ENCODE measurements at places on chromosomes 3 and 15.

DNA sequence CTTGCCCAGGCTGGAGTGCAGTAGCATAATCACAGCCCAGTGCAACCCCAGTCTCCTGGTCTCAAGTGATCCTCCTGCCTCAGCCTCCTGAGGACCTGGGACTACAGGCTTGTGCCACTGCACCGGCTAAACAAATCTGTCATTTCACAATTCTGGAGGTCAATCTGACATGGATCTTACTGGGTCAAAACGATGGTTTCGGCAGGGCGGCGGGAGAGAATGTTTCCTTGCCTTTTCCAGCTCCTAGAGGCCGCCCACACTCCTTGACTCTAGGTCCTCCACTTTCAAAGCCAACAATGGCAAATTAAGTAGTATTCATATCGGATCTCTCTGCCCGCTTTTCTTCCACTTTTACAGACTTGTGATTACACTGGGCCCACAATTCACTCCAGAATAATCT, 14.8 kb downstream of the ATP10A start:
- no peak for DNase-seq

GRCh38 chr3:71579935-71580406, 3.6 kb downstream of the FOXP1 start:
- DNase-seq: no peak

DNA sequence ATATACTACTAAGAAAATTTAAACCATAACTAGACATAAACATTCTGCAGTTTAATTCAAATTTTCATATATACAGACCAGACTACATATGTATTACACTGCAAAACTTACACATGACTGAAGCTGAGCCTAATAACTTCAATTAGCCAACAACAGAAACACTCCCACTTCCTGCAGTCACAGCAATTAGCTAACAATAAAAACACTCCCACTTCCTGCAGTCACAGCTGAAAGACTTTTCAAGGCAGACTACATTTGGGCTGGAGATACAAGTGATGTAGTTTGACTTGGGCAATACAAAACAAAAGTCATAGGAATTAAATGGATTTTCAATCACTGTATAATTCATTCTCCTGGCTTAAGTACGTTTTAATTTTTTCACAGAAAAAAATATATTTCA, 10.3 kb downstream of the TM2D3 start:
- peak; percentile 55 for DNase-seq

GRCh38 chr15:68271854-68272471, 5.6 kb upstream of the FEM1B start:
- no peak for DNase-seq

- DNase-seq: no peak
Observed at GRCh38 chr15:68637767-68638404, 59.1 kb downstream of the CORO2B start.

DNA sequence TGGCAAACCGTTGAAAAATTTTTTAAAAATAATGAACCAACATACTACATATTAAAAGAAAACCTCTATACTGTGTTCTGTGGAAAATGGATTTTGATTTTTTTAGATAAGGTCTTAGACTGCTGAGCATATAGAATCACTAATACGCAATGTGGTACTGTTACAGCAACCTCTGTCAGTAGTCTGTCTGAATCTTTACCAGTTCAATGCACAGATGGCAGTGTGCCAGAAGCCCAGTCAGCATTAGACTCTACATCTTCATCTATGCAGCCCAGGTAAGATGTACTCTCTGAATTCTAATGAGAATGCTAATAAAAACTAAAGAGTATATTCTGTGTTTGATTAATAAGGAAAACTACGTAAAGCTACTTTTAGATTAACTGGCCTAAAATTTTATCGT, 31.3 kb upstream of the FAH start:
- no peak for DNase-seq

- DNase-seq: no peak
Observed at GRCh38 chr15:84570164-84570735, 30.6 kb upstream of the ZSCAN2 start.

Measured in SK-N-MC (cell line).